ENCODE measurements at places on chromosomes 4 and X. TPM values are rescaled to one million over a fixed set of nuclear protein-coding genes. Genes with fewer than 3 reads are reported as not detected.

TBC1D9 gene
- total RNA-seq: 195 TPM

LRIT3 gene
- 0.66 TPM for total RNA-seq

CXCL9 gene
- total RNA-seq: not detected

DNA sequence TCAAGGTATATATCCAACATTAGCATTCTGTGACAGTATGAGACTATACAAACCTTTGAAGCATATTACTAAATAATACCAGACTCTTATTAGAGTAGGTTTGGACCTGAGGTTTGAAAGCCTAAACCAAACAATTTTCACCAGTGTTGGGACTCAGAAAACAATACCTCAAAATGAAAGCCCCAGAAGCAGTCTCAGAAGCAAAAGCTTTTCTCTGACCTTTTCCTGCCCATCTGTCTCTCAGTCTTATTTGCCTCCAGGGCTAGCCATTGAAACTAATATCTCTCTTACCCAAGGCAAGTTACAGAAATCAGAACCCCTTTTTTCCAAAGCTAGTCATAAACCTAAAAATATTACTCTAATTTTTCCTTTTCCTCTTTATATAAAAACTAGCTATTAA lies 163.3 kb downstream of the PTCHD1 start:
- no peaks in the 10 kb centered on the region for H3K36me3 ChIP-seq
- H3K4me3 ChIP-seq: no peak overlapping the region
- no peak overlapping the region for H3K27ac ChIP-seq
- no peak for DNase-seq

DNA sequence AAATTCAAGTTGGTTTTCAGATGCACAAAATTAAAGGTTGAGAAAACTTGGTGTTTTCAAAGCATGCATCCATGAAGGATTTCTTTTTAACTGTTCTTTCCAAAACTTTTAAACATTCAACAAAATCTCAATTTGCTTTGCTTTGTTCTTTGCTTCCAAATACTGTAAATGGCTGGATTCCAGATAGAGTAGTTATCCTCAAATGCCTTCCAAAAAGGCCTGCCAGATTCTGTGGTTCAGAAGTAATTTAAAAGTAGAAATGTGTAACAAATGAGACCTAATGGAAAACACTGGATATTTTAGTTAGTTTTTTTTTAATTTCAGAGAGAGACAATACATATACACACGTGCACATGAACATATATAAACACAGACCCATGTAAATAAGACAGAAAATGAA lies 97.3 kb downstream of the NR3C2 start:
- H3K27ac ChIP-seq: no peak overlapping the region
- no peaks in the 10 kb centered on the region for H3K36me3 ChIP-seq
- no peaks in the 10 kb centered on the region for H3K4me1 ChIP-seq
- H3K27me3 ChIP-seq: no peaks in the 10 kb centered on the region
- no peak for DNase-seq

All from breast epithelium (tissue), 4 donors.